Activated naive CD8-positive, alpha-beta T cell treated with anti-CD3 and anti-CD28 coated beads for 36 hours (primary cell): ENCODE measurements at places on chromosomes 2 and 18. TPM values are rescaled to one million over a fixed set of nuclear protein-coding genes. Genes with fewer than 3 reads are reported as not detected.

DNA sequence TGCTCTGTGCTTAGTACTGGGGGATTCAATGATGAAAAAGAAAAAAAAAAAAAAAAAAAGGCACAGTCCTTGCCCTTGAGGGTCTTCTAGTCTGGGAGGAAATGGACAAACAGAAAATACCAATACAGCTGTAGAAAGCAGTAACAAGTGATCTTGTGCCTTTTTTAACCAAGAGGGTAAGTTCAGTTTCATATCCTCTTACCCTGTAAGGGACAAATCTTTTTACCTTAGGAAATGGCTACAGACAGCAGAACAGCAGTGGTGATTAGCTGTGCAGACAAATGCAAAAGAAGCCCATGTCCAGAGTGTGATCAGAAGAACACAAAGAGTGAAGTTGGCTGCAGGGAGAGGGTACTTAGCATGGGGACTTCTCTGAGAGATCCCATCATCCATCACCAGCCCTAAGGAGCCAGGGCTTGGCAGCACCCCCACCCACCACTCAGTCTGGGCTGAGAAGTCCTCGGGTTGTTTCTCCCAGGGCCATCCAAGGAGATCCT is 102.9 kb downstream of the ALPK2 start:
- no peak for DNase-seq

Gene GKN1
- total RNA-seq, result not detected

Gene POTEJ
- not detected for total RNA-seq

Gene PUS10
- total RNA-seq, result 9.7 TPM

Gene FTCDNL1
- total RNA-seq, result 3.4 TPM

Gene IKZF2
- 13.0 TPM for total RNA-seq

DNA sequence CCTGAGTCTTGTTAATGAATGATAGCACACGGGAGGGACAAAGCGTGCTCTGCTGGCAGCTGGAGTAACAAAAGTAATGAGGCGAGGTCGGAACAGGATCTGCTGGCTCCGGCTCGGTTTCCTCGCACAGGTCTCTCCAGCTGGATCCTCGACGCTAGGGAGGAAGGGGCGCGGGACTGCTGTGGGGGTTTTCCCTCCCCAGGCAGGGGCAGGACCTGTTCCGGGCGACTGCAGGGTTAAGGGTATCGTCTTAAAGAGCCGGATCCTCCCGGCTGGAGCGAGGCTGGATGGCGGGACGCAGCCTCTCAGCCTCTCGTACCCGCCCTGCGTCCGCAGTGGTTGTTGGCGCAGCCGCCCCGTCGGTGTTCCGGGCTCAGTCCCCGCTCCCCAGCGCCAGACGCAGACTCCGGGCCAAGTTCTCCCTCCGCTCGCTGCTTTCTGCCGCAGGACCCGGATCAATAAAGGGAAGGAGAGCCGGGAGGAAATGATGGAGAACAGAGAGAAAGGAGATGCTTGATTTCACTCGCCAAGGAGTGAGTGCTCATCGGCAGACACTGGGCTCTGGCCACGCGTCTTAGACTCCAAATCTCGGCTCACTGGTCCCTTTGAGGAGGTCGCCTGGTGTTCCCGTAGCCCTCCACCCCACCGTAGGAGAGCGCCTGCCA is 1.1 kb upstream of the LIPG start:
- DNase-seq, result peak; percentile 7

Gene MTCL1
- total RNA-seq, result 0.14 TPM

Gene TTN
- total RNA-seq, result 1.8 TPM

DNA sequence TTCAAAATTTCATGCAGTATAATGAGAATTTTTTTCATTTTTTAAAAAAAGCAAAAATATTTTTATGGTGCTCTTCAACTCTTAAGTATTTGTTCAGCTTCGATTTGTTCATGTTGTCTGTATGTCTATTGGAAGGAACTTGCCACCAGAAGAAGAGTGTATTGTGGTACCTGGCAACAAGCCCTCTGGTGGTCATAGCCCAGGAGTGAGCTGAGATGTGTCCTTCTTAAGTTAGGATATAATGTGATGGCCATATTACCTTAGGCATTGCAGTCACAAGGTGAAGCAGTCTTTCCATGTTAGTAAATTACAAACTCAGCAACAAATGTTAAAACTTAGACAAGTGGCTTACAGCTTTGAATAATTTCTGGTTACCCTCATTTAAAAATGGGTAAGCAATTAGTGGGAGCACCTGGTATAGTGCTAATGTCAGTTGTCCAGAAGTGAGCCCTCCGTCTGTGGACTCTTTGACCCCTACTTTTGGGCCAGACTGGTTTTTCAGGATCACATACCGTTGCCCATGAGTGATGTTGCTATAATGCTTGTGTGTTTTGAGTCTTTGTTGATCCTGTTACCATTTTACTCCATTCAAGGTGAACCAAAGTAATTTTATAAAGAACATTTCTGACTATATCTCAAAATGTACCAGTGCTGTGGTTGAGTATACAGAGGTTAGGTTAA is 57.4 kb downstream of the MYO1B start:
- no peak for DNase-seq

DNA sequence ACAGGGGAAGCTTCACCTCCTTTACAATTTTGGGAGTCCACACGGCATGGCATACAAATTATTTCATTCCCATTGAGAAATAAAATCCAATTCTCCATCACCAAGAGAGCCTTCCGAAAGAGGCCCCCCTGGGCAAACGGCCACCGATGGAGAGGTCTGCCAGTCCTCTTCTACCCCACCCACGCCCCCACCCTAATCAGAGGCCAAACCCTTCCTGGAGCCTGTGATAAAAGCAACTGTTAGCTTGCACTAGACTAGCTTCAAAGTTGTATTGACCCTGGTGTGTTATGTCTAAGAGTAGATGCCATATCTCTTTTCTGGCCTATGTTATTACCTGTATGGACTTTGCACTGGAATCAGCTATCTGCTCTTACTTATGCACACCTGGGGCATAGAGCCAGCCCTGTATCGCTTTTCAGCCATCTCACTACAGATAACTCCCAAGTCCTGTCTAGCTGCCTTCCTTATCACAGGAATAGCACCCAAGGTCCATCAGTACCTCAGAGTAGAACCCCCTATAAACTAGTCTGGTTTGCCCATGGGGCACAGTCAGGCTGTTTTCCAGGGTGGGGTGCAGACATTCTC is 58.3 kb downstream of the BCL11A start:
- DNase-seq, result no peak

Gene IL1RN
- 0.19 TPM for total RNA-seq
